ENCODE measurements at places on chromosomes 1 and 21.

DNA sequence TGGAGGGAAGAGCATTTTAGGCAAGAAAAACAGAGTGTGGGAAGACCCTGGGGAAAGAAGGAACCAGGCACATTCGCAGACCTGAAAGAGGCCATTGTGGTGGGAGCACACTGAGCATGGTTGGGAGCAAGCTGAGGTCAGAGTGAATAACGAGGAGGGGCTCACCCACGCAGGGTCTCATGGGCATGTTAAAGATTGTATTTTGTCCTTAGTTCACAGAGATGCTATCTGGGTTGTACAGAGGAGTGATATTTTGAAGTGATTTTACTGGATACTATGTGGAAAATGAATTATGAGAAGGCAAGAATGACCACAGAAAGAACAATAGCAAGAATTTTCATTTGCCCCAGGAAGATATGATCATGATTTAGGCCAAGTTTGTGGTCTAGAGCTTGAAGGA lies 578.3 kb upstream of the NR5A2 start:
- no peak for DNase-seq

- no peak for DNase-seq
Measured at GRCh38 chr1:46529031-46529630, 22.3 kb downstream of the KNCN start.

- no peak for DNase-seq
Measured at GRCh38 chr1:235980976-235981375, 83.9 kb downstream of the NID1 start.

GRCh38 chr21:46091118-46091517 lies 6.8 kb upstream of the COL6A2 start:
- DNase-seq = no peak

DNA sequence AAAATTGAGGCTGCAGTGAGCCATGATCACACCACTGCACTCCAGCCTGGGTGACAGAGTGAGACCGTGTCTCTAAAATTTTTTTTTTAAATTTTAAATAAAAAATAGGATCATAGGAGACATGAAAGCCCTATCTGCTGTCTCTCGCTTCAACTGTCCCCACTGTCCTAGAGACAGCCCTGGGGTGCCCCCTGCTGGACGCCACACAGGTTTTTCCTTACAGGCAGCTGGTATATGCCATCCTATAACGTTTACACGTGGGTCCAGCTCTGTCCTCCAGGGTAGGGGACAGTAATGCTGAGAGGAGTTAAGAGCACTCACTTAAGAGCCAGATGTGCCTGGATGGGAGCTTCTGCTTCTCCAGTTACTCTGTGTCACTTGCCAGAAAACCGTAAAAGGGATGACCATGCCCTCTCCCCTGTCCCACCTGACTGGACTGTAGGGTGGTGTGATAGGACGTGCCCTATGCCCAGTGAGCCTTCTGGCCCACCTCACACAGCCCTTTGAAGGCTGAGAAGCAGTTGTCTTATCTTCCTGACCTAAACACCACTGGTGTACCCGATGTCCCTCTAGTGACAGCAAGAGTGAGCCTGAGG lies 8.5 kb downstream of the FBXO2 start:
- DNase-seq = peak; percentile 87

DNA sequence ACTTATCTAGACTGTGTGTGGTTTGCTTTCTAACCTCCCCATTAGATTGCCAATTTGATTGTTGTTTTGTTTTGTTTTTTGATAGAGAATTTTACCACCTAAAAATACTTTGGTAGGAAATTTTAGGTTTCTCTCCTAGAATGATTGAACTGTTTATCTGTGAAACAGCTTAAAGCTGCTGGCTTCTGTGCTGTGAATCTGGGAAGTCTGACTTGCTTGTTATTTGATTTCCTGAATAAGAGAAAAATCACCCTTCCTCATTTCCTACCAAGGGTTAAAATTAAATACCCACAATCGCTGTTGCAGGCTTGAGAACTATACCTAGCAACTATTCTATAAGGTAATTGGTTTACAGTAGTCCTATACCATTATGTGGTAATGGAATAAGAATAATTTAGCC lies 198.9 kb upstream of the CACYBP start:
- no peak for DNase-seq

DNA sequence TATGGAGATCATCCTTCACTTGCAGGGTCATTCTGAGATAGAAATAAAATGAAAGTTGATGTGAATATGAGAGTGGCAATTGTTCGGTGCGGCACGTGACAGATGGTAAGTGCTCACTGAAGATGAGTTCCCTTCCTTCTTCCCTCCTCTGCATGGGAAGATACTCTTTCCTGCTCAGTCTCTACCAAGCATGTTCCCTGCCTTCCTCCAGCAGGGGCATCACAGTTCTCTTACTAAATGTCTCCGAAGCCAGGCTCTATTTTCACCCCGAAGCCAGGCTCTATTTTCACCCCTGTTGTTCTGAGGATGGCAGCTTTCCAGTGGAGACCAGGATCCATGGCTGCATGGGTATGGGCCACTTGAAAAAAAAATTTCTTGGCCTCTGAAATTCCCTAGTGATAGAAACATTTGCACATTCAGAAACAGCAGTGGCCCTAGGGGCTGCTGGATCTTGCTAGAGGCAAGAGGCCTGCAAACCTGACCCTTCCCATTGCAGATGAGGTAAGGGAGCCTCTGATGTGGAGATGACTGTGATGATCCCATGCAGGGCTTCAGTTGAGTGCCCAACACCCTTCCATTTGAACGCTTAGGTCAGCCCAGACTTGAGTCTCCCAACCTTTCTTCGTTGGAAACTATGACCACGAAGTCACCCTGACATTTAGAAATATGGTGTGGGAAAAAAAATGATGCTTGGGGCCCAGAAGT lies 123.7 kb upstream of the HMGB4 start:
- DNase-seq = no peak

DNA sequence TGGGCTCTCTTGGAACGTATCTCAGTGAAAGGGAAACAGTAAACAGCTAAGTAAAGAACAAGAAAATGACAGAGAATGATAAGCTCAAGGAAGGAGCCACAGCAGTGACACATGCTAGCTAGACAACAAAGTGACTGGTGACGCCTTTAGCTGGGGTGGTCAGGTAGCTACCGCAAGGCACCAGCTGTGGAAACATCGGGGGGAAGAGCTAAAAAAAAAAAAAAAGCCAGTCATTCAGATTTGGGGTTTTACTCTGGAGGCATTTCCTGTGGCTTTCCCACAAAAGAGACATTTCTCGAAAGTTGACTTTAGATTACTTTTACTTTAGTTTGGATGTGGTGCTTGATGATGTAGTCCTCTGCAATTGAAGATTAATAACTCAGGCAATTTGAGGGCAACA lies 2.1 kb downstream of the FHAD1 start:
- DNase-seq = no peak

Measured in hematopoietic multipotent progenitor cell treated with erythropoietin and hydrocortisone succinate and interleukin-3 and kit ligand, for 8 days (in vitro differentiated cells).